NCI-H1436 treated with DMSO at 0.1 percent for 48 hours (cell line): ENCODE measurements at places on chromosomes 1 and 21.

GRCh38 chr1:108877348-108878159 lies 769 bp downstream of the GPSM2 start:
- DNase-seq, result no peak

GRCh38 chr1:101175466-101175865 lies 61.4 kb upstream of the S1PR1 start:
- DNase-seq, result no peak

- DNase-seq, result no peak
These were observed 99.5 kb downstream of the NGF start for GRCh38 chr1:115238336-115239147.

DNA sequence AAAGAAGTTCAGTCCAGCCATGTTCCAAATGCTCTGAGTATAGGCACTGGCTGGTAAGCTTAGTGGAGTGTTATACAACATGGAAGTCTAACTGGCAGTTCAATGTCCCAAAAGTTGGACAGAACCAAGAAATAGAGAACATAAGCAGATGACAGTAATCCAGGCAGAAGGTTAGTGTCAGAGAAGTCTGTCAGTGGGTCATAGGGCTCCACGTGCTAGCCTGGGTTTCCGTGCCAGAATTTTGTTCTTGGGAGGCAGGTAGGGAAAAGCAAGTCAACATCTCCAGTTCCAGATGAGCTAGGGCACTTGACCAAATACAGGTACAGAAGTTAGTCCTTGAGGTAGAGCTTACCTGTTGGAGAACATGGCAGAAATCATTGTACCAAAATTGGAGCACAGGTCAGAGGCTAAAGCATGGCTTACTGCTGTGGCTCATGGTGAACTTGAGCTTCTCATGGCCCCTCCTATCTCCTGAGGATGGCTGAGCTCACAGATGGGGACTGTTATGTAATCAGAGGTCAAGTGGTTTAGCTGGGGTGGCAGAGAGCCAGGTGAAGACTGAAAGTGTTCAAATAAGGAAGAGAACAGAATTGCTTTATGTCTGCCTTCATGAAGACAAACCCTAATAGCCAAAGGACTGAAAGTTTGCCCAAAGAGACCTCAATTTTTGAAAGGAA lies 170.8 kb downstream of the NFIA start:
- DNase-seq, result no peak

DNA sequence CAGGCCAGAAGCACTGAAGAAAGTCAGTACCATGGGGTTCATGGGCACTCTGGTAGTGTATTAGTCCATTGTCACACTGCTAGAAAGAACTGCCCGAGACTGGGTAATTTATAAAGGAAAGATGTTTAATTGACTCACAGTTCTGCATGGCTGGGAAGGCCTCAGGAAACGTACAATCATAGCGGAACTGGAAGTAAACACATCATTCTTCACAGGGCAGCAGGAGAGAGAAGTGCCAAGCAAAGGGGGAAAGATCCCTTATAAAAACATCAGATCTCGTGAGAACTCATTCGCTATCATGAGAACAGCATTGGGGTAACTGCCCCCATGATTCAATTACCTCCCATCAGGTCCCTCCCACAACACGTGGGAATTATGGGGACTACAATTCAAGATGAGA lies 20.2 kb upstream of the ROR1 start:
- DNase-seq, result no peak

DNA sequence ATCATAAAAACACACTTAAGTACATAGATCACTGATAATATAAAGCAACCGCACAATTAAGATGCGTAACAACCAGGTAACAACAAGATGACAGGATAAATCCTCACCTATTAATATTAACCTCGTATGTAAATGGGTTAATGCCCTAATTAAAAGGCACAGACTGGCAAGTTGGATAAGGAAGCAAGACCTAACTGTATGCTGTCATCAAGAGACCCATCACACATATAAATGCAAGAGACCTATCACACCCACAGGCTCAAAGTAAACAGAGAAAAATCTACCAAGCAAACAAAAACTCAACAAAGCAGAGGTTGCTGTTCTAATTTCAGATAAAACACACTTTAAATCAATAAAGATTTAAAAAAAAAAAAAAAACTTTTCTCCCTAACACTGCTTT lies 151.8 kb downstream of the FAF1 start:
- DNase-seq, result no peak

DNA sequence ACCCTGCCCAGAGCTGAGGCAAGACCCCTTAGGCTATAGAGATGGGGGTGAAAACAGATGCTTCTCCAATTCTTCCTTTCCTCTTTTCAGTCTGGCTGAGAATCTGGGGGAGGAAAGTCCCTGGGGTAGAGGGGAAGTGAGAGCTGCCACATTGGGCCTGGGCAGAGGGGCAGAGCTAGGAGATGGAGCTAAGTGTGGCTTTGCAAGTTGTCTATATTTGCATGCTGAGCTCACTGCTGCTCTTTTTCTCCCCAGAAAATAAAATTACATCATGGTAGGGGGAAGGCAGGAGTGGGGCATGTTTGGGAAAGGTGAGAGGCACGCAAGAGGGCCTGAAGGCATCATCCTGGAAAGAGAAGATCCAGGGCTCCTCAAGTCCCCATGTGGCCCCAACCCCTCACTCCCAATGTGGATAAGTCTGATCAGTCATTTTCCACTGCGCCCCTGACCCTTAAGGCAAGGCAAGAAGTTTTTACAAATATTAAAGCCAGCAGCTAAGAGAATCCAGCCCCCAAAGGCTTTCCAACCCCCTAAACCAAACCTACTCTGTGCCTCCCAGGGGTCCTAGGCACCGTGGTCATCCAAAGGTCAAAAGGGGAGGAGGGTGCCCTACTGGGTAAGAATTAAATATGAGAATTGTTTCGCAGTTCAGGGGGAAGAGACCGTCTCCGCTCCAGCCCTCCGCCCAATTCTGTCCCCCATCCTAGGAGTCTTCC lies 500 bp upstream of the PEA15 start:
- no peak for DNase-seq

DNA sequence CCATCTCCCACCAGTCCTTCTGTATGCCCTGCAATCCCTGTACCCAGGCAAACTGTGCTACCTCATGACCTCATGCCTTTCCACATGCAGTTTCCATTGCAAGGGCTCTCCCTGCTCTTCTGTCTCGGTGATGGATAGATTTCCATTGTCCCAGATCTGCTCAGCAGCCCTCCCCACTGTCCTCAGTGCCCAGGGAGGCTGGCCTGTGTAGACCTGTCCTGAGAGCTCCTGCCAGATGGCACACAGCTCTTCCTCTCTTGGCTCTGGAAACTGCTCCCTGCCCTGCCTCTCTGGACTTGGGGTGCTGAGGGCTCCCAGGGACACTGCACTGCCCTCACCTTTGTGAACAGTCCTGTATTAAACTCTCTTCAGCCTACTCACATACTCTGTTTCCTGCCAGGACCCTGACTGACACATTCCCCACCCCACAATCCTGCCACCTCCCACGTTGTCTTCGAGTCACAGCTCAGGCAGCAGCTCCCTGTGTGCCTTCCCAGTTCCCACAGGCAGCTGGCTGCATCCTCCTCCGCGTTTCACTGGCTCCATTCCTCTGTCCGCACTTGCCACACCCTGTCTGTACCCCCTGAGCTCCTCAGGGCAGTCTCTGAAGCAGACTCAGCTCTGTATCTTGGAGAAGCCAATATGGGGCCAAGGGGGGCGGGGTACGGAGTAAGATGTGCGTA lies 57.0 kb downstream of the SPATA46 start:
- no peak for DNase-seq

DNA sequence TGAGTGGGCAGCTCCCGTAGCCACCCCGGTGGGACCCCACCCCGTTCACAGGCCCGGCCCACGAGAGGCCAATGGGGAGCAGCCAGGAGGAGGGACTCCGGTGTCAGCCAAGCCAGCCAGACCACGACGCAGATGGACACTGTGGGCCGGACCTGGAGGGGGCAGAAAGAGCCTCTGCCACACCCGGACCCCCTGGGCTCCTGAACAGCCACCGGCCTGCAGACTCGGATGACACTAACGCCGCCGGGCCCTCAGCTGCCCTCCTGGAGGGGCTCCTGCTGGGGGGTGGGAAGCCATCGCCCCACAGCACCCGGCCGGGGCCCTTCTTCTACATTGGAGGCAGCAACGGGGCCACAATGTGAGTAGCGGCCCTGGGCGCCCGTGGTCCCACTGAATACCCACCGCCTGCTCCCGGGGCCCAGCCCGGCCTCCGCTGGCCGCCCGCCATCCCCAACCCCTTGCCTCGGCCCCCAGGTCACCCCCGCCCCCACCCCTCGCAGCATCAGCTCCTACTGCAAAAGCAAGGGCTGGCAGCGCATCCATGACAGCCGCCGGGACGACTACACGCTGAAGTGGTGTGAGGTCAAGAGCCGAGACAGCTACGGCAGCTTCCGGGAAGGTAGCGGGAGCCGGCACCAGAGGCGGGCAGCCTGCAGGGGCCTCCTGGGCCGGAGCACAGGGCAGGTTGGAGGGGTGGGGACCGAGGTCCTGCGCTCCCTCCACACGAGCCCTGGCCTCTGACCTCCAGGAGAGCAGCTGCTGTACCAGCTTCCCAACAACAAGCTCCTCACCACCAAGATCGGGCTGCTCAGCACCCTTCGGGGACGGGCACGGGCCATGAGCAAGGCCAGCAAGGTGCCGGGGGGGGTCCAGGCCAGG lies 6.5 kb downstream of the TTLL10 start:
- no peak for DNase-seq

- no peak for DNase-seq
These were observed 104.1 kb downstream of the DISP1 start for GRCh38 chr1:222918801-222919477.

DNA sequence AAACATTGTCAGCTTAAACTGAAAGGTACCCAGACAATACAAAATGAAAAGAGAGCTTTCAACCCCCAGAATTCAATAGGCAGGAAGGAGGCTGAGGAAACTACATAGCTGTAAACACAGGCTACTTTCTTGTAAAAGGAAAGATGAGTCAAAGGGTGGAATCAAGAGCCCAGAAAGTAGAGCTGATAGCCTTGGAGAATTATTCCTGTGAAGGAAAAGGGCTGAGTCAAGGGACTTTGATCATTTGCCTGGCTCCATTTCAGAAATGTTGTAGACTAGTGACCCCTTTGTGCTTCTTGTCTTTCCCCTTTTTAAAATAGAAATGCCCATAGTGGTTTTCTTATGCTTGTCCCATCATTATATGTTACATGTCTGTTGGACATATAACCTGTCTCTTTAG lies 597.6 kb downstream of the ADGRL2 start:
- DNase-seq, result no peak

GRCh38 chr1:12067900-12068821 lies 5.1 kb downstream of the TNFRSF8 start:
- DNase-seq, result no peak

- no peak for DNase-seq
These were observed 25.2 kb downstream of the FAF1 start for GRCh38 chr1:50934838-50935237.

DNA sequence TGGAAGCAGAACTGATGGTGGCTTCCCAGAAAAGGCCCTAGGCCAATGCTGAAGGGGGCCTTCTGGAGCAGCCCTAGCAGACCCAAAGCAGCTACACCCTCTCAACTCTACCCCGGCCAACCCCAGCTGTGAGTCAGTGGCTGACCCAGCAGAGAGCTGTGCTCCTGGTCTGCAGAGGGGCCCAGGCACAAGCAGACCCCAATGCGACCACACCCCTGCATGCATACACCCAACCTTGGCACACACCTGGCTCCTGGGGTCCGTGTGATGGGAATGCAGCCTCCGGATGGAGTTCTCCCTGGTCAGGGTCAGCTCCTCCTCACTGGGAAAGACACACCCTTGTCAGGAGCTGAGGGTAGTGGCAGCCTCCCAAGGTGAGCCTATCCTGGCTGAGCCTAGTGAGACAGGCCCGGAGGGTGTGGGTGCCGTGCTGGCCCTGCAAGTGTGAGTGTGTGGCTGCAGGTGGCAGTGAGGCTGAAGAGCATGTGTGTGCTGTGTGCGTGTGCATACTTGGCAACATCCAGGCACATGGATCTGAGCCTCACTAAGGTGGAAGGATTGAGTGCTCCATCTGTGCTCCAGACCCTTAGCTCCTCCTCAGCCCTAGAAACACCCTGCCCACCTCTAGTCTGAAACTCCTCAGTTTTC lies 3.9 kb upstream of the ARHGAP30 start:
- DNase-seq, result no peak

- no peak for DNase-seq
These were observed 626.2 kb upstream of the TMPRSS15 start for GRCh38 chr21:19029816-19030215.

- DNase-seq, result no peak
These were observed 122.3 kb downstream of the DISC1 start for GRCh38 chr1:231748760-231749415.

- no peak for DNase-seq
These were observed 119.6 kb downstream of the HUNK start for GRCh38 chr21:31992391-31992790.

DNA sequence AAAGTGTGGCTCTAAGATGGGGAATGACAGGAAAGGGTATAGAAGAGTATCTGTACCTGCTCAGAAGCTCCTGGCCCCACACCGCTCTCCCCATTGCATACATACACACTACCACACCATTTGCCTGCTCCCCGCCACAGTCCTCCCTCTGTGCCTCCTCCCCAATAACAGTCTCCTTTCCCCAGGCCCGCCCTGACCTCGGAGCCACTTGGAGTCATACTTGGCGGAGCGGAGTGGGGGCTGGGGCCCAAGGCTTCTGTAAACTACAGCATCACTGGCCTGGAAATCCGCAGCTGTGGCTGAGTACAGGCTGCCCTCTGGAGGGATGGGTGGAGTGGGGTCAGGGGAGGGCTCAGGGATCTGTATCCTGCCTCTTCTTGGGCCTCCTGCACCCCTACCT lies 8.6 kb downstream of the SEMA6C start:
- no peak for DNase-seq

GRCh38 chr1:154767315-154768240 lies 102.5 kb downstream of the KCNN3 start:
- no peak for DNase-seq

- no peak for DNase-seq
These were observed 48.9 kb upstream of the KIF26B start for GRCh38 chr1:245105815-245106410.
